ENCODE measurements at places on chromosomes 16 and 17.

- no peak for DNase-seq
Measured at GRCh38 chr17:58265271-58265670, 15.5 kb downstream of the MPO start.

GRCh38 chr17:80125656-80126448 is 21.1 kb downstream of the EIF4A3 start:
- peak; percentile 69 for DNase-seq

DNA sequence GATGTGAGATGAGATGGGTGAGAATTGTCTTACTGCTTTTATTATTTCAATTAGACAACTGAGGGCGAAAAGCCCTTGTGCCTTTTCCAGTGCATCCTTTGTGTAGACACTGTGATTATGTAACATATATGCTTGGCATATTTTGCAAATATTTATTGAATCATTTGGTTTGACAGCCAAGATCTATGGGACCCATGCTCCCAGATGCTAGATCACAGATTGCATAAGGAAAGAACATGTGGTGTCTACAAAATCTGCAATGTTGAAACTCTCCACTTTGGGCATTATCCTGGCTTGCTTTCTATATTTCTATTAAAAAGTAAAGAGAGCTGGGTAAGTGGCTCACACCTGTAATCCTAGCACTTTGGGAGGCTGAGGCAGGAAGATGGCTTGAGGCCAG is 4.8 kb upstream of the COG1 start:
- no peak for DNase-seq

DNA sequence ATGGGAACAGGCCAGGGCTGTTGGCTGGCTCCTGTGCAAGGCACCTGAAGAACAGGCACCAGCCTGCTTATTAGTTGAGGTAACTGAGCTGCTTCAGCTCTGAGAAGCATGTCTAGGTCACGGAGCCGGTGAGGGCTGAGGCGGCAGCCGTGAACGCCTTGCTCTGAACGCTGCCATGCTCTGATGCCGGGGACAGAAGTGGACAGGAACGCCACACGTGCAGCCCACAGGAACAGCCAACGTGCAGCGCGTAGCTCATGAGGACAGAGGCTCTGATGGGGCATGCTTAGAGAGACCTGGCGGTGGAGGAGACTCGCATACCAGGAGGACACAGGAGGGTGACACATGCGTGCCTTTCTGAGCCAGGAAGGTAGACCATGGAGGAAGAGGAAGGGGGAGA is 25.6 kb downstream of the USP22 start:
- no peak for DNase-seq

DNA sequence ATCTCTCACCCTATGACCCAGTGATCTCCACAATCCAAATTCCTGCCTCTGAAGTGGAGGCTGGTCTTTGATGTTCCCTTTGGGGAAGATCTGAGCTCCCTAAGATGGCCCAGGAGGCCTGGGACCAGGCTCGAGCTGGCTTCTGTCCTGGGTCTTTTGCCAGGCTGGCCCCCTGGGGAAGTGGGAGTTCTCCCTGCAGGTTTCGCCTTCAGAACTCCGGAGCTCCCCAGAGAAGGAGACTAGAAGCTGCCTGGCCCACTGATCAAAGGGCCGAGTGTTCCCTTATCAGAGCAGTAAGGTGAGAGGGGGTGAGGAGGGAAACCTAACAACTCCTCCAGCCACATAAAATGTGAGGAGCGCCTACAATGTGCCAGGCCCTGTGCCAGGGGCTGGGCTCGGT is 147.1 kb downstream of the IRF8 start:
- DNase-seq = no peak

- DNase-seq = no peak
Measured at GRCh38 chr17:57751348-57751971, 6.4 kb upstream of the CCDC182 start.

- DNase-seq = no peak
Measured at GRCh38 chr16:75053791-75054555, 55.1 kb downstream of the ZNRF1 start.

DNA sequence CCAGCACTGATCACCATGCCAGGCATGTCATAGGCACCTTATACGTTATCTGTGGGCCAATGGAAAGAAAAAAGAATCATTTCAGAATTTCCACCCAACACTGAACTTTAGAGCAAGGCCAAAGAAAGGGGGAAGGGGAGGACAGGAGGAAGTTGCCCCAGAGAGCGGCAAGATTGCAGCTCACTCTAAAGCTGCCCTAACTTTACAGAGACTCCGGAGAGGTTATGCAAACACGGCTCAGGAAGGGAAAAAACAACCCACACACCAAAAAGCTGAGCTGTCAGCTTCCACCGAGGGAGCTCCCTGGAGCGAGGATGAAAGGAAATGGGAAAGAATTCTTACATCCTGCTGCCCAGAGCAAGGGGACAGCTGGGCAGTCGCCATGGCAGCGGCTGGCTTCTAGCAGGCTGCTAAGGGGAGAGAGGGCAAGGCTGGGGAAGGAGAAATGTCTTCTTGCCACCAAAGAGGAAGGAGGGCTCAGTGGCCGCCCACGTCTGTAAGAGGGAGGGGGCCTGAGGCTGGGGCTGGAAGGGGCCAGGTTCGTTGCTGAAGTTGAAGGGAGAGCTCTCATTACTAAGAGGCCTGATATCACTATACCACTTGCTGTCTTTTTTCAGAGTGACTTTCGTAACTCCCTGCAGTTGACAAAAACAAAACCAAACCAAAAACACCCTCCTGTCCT is 18.2 kb downstream of the COTL1 start:
- DNase-seq = peak; percentile 85

DNA sequence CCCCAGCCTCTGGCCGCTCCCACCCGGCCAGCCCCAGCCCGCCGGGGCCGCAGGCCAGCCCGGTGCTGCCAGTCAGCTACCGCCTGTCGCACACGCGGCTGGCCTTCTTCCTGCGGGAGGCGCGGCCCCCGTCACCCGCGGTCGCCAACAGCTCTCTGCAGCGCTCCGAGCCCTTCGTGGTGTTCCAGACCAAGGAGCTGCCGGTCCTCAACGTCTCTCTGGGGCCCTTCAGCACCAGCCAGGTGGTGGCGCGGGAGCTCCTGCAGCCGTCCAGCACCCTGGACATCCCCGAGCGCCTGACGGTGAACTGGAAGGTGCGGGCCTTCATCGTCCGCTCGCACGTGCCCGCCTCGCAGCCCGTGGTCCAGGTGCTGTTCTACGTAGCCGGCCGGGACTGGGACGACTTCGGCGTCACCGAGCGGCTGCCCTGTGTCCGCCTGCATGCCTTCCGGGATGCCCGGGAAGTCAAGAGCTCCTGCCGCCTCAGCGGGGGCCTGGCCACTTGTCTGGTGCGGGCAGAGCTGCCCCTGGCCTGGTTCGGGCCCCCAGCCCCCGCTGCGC is 46.8 kb downstream of the TMEM132E start:
- DNase-seq = no peak

DNA sequence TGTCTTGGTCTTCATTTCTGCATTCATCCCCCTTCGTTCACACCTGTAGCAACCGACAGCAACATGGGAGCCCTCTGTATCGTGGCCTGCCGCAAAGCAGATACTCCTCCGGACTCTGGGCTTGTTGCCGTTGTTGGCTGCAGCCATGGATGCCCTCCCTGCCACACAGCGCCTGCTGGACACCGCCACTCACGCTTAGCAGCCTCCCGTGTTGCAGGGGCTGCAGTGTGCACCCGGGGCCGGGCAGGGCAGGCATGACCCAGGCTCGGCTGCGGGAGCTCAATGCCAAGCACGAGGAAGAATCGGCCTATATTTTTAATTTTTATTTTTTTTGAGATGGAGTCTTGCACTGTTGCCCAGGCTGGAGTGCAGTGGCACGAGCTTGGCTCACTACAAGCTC is 34.9 kb upstream of the ZNF629 start:
- DNase-seq = no peak

DNA sequence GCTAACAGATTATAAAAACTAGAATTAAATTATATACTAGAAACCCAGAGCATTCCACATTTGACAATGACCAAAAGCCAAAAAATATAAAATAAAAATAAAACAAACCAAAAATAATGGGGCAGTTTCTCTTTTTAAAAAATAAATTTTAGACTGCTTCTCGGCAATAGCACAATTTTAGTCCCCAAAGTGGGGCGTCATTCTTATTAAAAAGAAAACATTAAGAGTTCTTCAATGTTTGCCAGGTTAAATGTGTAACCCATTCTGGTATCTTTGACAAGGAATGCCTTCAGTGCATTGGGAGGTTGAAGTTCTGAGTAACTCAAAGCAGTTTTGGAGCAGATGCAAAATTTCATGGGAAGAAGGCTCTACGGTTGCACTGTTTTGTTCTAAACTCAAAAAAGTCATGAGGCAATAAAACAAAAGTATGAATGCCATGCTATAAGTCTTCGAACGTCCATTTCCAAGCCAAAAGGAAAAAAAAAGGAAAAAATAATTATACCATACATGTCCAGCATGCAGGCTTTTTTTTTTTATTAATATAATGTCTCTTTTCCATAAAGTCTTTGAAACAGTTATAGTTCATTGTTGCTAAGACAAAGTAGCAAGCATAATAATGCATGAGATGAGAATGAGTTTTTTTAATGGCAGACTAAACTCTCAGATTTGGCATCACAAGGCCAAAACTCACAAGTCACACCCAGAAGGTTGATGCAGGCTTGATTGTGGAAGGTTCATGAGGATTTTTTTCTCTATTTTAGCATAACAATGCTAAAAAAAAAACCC is 3.1 kb downstream of the MAF start:
- DNase-seq = no peak

GRCh38 chr17:45052052-45052772 is 780 bp upstream of the DCAKD start:
- peak; percentile 30 for DNase-seq

DNA sequence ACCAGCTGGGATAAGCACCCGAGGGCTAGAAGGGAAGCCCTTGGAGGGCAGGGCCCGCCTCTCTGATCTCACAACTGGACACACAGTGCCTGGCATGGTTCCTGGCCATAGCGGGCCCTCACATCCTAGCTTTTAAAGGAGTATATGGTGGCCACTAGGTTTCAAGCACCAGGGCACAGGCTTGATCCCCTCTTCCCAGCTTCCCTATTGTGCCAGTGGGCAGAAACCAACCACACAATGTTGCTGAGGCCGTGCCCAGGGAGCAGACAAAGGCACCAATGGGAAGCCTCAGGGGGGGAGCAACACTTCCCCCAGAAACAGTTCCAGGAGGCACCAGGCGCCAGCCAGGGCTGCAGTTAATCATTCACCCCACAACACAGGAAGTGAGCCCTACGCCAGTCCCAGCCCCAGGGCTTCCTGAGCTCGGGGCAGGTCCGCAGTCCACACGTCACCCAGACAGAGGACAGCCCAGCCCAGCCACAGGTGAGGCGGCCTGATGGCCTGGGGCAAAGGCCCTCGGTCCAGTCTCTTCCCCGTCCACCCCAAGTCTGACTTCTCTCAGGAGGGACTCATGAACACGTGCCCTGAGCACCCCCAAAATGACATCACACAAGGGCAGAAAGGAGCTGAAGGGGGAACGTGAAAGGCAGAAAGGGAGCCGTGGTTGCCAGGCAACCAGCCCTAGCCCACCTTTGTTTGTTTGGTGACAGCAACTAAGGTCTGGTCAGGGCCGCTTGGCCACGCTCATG is 12.8 kb downstream of the SMIM5 start:
- no peak for DNase-seq

- no peak for DNase-seq
Measured at GRCh38 chr17:79301469-79301868, 226.8 kb downstream of the ENGASE start.

- no peak for DNase-seq
Measured at GRCh38 chr17:41556931-41557330, 14.9 kb downstream of the KRT9 start.

DNA sequence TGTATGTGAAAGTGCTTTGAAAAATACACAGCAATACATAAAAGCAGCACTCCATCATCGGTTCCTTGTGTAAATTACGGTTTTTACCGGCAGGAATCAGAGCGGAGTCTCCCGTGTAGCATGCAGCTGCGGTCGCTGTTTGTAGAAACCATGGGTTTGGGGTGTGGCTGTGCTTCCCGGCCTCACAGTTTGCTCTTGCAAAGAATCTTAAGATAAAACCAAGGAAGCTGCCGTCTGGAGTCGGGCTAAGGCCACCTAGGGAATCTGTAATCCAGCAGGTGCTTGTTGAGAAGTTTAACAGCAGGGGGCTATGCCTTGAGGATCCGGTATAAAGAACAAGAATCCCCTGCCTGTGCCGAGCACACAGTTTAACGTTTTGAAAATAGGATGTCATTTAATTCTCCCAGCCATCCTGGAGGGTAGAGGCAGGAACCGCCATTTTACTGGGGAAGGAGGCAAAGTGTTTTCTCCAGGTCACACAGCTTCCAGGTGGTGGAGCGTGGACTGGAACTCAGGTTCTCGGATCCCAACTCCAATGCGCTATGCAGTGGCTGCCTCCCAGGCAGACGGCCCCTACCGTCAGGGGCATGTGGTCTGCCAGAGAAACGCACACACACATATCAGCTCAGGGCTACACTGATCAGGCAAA is 6.0 kb upstream of the TLCD3A start:
- DNase-seq = no peak

DNA sequence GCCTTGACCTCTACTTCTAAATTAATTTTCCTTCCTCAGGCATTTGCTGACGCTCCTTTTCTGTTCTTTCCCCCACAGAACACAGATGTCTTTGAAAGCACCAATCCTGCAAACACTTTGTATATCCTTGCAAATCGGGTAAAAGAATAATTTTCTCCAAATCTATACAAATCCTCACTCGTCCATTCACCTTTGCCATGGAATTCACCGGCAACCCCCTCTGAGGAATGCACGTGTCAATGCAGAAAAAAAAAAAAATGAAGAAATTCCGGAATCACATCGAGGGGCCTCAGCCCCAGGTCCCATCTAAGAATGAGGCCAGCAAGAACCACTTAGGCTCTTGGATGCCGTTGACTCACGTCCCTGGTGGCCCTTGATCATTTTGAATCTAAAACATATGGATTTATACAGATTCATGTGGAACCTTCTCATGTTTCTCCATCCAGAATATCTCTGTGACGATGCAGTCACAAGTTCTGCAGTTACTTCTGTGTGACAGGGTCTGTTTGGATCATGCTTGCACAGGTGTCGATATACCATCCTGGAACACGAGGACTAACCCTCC is 136.9 kb downstream of the RBFOX3 start:
- DNase-seq = peak; percentile 11
